ENCODE measurements at places on chromosomes 1 and 21.
A peak's percentile ranks its signal among the peaks of the same experiment; 100 is the strongest.

DNA sequence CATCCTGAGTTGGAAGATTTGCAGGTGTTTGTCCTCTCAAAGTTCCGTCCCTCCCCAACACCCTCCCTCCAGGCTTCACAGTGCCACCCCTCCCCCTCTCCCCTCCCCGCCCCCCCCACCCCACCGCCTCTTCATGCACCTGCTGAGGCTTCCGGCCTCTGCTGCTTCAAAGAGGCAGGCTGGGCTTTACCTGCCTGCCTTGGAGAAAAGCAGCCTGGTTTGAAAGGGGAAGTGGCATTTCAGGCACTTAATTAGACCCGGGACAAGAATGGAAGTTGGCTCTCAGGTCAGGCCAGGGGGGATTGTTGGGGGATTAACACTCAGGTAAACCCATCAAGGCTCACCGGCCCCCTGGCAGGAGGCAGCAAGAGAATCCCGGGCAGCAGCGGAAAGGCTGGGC, 21.1 kb downstream of the PAX7 start:
- DNase-seq: peak; percentile 19
- no peak overlapping the region for H3K4me3 ChIP-seq
- no peaks in the 10 kb centered on the region for H3K4me1 ChIP-seq
- peaks cover 92% of the 10 kb centered on the region for H3K27me3 ChIP-seq

DNA sequence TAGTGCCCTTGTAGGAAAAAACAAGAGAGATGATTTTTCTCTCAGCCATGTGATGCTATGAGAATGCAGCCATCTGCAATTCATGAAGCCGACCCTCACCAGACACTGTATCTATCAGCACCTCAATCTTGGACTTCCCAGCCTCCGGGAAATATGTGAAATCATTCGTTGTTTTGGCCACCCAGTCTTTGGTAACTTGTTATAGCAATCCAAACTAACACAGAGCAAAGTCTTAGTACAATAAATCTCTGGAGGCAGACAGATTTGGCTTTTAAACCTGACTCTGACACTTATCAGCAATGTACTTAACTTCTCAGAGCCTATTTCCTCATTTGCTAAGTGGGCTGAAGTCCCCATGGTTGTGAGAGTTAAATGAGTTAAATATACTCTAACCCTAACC, 5.1 kb upstream of the MED18 start:
- no peaks in the 10 kb centered on the region for H3K27me3 ChIP-seq
- DNase-seq: no peak
- no peak overlapping the region for H3K27ac ChIP-seq
- H3K4me3 ChIP-seq: no peak overlapping the region
- H3K36me3 ChIP-seq: no peaks in the 10 kb centered on the region

DNA sequence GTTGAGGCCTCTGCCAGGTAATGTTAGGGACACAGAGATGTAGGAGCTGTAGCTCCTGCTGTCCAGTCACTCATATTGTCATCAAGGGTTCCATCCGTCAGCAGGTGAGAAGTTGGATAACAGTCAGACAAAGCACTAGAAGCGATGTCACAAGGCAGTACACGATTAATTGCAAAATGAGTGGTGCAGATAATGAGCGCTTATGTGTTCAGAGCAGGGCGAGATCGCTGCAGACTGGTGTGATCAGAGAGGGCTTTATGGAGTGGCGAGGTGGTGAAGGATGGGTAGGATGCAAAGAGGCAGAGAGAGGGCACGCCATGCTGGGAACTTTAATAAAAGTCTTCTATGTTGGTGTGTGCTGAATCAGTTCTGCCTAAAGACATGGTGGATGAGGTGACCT, 8.8 kb downstream of the TMCC2 start:
- H3K36me3 ChIP-seq: no peaks in the 10 kb centered on the region
- no peak for DNase-seq
- no peaks in the 10 kb centered on the region for H3K27me3 ChIP-seq
- no peak overlapping the region for H3K4me3 ChIP-seq

- peak overlapping the region; percentile 67 for H3K27ac ChIP-seq
- H3K4me1 ChIP-seq: peaks cover 10% of the 10 kb centered on the region
- H3K27me3 ChIP-seq: no peaks in the 10 kb centered on the region
- H3K4me3 ChIP-seq: peak overlapping the region; percentile 85
- no peaks in the 10 kb centered on the region for H3K36me3 ChIP-seq
Observed at GRCh38 chr1:178725466-178726086, 532 bp downstream of the RALGPS2 start.

GRCh38 chr1:100584761-100585745, 47.1 kb downstream of the GPR88 start:
- no peak overlapping the region for H3K27ac ChIP-seq
- no peaks in the 10 kb centered on the region for H3K4me1 ChIP-seq
- no peak for DNase-seq
- no peak overlapping the region for H3K4me3 ChIP-seq

DNA sequence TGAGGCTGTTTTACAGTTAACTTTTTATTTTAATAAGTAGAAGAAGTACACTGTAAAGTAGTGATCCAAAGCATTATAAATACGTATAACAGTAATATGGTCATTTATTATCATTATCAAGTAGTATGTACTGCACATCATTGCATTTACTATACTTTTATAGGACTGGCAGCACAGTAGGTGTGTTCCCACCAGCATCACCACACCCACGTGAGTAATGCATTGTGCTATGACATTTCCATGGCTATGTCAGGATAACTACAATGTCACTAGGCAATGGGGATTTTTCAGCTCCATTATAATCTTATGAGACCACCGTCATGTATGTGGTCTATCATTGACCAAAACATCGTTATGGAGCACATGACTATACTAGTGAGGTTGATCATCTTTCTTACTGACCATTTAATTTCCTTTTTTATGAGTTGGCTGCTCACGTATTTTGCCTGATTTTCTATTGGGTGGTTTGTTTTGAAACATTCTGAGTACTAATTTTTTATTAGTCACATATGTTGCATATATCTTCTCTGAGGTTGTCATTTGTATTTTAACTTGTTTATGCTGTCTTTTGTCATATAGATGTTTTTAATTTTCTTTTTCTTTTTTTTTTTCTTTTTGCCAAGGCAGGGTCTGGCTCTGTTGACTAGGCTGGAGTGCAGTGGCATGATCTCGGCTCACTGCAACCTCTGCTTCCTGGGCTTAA, 25.3 kb upstream of the SHCBP1L start:
- H3K4me3 ChIP-seq: no peak overlapping the region
- no peak for DNase-seq
- no peaks in the 10 kb centered on the region for H3K27me3 ChIP-seq
- H3K4me1 ChIP-seq: no peaks in the 10 kb centered on the region
- no peak overlapping the region for H3K27ac ChIP-seq

- H3K27ac ChIP-seq: no peak overlapping the region
- no peaks in the 10 kb centered on the region for H3K27me3 ChIP-seq
- no peak overlapping the region for H3K4me3 ChIP-seq
- DNase-seq: no peak
- H3K4me1 ChIP-seq: no peaks in the 10 kb centered on the region
- no peaks in the 10 kb centered on the region for H3K36me3 ChIP-seq
Observed at GRCh38 chr1:204728456-204728855, 42.9 kb upstream of the LRRN2 start.

- no peak overlapping the region for H3K27ac ChIP-seq
- H3K4me3 ChIP-seq: no peak overlapping the region
- no peak for DNase-seq
- H3K36me3 ChIP-seq: no peaks in the 10 kb centered on the region
- H3K27me3 ChIP-seq: no peaks in the 10 kb centered on the region
Observed at GRCh38 chr1:86151427-86151826, 5.1 kb downstream of the COL24A1 start.

DNA sequence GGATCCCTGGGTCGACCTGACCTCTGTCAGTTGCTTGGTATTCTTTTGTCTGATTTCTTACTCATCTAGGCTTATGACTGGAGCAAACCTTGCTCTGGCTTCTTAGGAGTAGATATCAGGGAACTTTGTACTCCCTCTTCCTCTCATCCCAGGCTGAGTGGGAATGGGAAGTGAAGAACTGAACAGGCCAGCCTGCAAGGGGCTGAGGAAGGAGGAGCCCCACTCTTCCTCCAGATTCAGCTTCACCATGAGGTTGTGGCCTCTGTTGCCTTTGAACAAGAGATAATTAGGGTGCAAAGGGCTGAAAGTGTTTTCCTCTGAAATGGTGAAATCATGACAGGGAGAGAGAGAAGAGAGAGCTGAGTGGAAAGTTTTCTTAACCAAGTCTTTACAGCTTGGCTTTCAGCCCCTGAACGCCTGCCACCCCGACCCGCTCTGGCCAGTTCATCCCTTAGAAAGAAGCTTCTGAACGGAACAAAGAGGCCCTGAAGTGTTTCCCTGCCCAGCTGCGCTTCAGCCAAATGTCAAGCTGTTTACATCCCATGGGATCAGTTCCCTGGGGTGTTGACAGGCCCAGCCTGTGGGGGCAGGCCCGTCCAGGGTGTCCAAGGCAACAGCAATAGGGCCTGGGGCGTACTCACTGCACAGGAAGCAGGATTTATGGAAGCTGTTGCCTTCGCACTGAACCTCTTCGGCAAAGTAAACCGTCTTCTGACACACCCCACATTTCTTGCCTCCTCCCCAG, 11.2 kb downstream of the CSRP1 start:
- no peak for DNase-seq
- H3K27ac ChIP-seq: no peak overlapping the region
- no peaks in the 10 kb centered on the region for H3K4me1 ChIP-seq
- no peak overlapping the region for H3K4me3 ChIP-seq

DNA sequence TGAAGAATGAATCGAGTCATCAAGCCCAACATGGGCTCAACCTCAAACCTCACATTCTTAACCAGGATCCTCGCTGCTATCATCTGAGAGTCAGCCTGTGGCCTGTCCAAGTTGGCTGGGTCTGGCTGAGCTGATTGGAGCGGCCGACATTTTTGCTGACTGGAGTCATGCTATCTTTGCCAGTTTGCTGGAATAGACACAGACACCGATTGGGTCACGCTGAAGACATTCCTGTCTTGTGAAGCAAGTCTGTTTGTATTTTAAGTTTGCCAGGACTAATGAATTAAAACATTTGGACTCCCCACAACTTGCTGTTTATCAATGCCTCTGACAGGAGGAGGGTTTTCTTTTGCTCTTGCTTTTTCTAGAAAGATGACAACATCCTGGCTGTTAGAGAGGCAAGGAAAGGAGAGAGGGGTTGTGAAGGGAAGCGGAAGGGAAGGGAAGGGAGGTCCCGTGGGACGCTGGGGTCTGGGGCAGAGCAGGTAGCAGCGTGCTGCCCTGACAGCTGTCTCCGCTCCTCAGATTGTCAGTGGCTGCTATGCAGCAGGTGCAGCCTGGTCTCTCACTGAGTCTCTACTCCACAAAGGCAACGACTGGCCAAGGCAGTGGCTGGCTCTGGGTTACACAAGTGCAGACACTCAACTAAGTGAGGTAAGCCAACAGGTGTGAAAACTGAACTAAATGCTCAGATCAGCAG, at the start of gene MAP3K7CL:
Gene MAP3K7CL (plus strand): TSS at position 375 of the 700 bp plus-strand sequence. CDS start 2,701 bp downstream, outside the sequence.
- no peaks in the 10 kb centered on the region for H3K27me3 ChIP-seq
- DNase-seq: no peak
- no peaks in the 10 kb centered on the region for H3K4me1 ChIP-seq
- H3K36me3 ChIP-seq: no peaks in the 10 kb centered on the region
- no peak within 1 kb of the TSS for H3K4me3 ChIP-seq
- no peak within 1 kb of the TSS for H3K27ac ChIP-seq

DNA sequence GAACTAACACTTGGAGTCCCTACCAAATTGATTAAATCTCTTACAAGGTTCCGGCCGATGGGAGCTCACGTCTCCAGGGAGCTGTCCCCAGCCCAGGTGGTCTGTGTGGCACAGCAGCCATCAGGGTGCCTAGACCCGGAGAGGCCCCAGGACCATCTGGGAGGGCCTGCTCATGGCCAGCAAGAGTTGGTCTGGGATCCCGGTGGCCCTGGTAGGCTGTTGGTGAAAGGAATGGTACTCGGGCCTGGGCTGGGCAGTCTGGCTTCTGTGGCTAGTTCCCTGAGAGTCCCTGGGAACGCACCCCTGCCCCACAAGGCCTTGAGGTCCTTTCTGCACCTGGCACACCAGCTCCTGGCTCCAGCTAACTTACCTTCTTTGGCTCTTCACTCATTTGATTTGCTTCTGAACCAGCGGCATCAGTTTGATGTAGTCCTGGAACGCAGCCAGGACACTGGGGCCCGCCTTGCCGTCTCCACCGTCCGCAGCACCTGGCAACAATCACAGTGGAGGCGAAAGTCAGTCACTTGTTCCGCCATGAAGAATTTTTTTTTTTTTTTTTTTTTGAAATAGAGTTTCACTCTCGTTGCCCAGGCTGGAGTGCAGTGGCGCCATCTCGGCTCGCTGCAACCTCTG, 62.5 kb downstream of the SCCPDH start:
- H3K4me3 ChIP-seq: no peak overlapping the region
- no peaks in the 10 kb centered on the region for H3K4me1 ChIP-seq
- no peak for DNase-seq
- H3K27me3 ChIP-seq: no peaks in the 10 kb centered on the region
- H3K27ac ChIP-seq: no peak overlapping the region
- no peaks in the 10 kb centered on the region for H3K36me3 ChIP-seq

GRCh38 chr1:159113596-159114433, 37.2 kb upstream of the AIM2 start:
- no peak for DNase-seq
- H3K4me1 ChIP-seq: no peaks in the 10 kb centered on the region
- no peaks in the 10 kb centered on the region for H3K36me3 ChIP-seq
- no peaks in the 10 kb centered on the region for H3K27me3 ChIP-seq
- H3K4me3 ChIP-seq: no peak overlapping the region

DNA sequence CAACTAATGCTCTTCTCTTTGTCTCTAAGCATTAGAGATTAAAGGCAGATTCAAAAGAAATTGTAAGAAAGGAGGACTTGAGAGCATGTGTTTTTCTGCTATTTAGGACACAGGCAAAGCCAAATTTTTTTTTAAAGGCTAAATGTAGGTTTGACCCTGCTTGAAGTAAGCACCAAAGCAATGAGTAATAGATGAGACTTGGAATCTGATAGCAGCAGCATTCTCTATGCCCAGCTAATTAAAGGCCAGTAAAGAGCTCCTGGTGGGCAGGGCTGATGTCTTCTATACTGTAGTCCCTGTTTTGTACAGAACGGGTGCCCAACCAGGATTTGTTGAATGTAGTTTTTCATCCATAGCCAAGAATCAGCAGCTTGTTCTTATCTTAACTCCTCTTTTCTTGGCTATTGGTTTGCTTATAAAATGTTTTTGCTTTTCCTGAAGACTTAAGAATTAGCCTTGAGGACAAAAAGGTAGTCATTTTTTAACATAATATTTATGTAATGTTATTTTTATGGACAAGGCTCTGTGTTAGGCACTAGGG, 179.6 kb downstream of the LMO4 start:
- no peak for DNase-seq
- no peaks in the 10 kb centered on the region for H3K36me3 ChIP-seq
- H3K4me3 ChIP-seq: no peak overlapping the region
- H3K27ac ChIP-seq: no peak overlapping the region

DNA sequence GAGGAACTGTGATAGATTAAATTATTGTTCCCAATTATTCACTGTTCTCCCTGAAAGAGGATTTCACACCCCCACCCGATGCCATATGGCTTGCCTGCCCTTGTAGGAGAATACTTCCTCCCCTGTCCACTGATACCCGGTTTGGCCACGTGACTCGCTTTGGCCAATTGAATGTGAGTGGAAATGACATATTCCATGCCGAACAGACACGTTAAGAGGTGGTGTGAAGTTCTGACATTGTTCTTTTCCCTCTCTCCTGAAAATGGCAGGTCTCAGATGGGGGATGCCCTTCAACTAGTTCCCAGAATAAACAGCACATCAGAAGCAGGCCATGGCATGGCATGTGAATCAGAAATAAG, 5.3 kb downstream of the STUM start:
- no peak overlapping the region for H3K27ac ChIP-seq
- no peak for DNase-seq
- H3K27me3 ChIP-seq: peaks cover 15% of the 10 kb centered on the region
- peaks cover 7% of the 10 kb centered on the region for H3K4me1 ChIP-seq
- no peaks in the 10 kb centered on the region for H3K36me3 ChIP-seq

GRCh38 chr1:15510611-15511405, 13.2 kb downstream of the CASP9 start:
- DNase-seq: no peak
- H3K27ac ChIP-seq: no peak overlapping the region
- no peaks in the 10 kb centered on the region for H3K27me3 ChIP-seq
- no peaks in the 10 kb centered on the region for H3K36me3 ChIP-seq
- no peak overlapping the region for H3K4me3 ChIP-seq

Measured in MM.1S (cell line).